GM18507 (cell line): ENCODE measurements at places on chromosomes 1 and 21.

DNA sequence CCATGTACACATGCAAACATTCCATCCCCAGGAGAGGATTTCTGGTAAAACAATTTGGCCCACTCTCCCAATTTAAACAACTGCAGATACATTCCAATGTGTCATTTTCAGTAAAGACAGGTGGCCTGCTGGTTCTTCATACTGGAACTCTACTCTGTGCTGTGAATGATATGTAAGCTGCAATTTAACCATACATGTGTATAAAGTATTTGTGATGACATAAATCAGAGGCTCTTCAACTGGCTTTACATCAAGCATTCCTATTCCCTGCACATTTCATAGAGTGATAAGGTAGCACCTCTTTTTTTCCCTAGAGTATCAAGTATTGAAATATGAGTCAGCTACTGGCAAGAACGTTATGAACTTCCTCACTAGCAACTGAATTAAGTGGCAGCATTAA is 649.5 kb upstream of the ADGRL2 start:
- DNase-seq: no peak

DNA sequence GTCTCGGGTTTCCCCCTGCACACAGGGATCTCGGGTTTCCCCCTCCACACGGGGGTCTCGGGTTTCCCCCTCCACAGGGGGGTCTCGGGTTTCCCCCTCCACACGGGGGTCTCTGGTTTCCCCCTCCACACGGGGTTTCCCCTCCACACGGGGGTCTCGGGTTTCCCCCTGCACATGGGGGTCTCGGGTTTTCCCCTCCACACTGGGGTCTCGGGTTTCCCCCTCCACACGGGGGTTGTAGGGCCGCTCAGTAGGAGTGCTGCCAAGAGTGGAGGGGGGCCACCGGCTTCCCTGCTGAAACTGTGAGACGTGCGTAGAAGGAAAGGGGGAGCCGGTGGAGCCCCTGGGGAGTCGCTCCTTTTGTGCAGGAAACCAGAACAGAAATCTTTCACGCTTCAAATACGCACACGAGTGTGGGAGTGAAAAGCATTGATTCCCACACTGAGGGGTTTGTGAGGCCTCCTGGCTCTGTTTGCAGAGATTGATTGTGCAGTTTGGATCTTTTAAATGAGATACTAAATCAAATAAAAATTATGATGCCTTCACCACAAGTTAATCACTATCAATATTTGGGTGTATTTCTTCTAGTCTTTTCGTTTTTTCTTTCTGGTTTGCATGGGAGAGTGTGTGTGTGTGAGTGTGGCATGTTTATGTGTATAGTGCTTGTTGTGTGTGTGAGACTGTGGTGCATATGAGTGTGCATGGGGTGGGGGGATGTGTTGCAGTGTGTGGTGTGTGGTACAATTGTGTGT is 54.3 kb upstream of the TRAPPC10 start:
- DNase-seq: no peak

- DNase-seq: no peak
Measured at GRCh38 chr21:34280959-34281358, 82.8 kb upstream of the KCNE2 start.

DNA sequence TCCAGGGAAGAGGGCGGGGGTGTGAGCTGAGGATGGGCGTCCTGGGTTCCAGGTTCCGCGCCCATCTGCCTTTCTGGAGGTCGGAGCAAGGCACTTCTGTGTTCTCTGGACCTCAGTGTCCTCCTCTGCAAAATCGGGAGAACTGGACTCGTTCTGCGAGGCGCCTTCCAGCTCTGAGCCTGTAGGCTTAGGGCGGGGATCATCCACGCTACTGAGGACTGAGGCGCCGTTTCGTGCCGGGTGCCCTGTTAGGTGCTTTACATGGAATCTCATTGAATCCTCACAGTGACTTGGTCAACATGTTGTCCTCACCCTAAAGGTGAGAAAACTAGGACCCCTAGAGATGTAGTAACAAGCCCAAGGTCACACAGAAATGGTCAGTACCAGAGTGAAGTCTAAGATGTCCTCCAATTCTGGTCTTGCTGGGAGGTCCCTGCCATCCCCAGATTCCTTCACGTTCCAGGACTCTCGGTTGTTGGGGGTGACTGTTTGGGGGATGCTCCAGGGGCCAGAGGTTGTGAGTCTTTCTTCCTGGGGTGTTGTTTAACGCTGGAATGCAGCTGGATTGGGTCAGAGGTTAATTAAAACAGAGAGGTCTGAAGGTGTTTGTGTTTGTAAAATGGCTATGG is 677 bp downstream of the PRKAA2 start:
- no peak for DNase-seq

GRCh38 chr1:226891846-226892523 is 21.6 kb downstream of the PSEN2 start:
- no peak for DNase-seq

DNA sequence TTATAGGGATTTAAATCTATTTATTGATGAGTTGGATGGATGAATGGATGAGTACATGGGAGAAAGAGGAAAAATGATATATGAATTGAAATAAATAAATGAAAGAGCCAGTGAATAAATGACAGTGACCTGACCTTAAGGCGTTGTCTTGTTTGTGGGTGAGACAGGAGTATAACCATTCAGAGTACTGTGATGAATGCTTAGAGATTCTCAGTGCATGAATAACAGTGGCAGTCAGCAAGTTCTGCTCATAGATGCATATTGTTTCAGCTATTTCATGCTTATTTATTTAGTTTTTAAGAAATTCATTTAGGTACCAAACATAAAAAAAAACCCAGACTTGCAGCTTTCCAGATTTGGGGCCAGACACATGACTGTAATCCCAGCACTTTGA is 116.4 kb downstream of the FGGY start:
- DNase-seq: no peak

- no peak for DNase-seq
Measured at GRCh38 chr1:61403679-61404596, 321.0 kb downstream of the TM2D1 start.

DNA sequence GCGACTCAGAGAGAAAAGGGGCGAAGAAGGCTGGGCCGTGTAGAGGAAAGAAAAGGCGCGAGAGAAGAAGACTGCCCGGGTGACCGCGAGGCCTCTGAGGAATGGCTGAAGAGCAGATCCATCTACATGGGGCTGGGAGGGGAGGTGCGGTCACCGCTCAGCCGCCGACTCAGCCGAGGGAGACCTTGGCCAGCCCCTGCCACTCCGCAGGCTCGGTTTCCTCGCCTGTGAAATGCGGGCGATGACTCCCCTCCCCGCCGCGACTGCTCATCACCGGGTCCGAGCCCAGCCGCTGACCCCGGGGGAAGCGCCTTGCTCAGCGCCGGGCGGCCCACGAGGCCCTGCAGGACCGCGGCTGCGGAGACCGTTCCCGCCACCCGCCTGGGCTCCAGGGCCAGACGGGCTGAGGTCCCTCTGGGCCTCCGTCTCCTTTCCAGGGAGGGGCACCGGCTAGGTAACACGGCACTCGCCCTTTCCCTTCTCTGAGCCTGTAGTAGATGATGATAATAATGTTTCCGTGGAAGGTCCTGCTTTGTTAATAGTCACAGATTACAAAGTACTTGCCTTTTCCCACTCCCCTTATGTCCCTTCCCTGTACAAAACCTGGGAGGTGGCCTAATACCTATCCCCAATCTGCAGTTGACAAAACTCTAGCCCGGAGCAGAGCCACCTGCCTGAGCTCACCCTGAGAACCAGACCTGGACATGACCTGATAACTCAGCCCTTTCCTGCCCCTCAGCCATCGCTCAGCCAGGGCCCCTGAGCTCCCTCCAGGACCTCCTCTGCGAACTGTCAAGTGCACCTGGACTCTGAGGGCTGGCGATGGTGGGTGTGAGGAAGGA is 1.6 kb upstream of the BSND start:
- no peak for DNase-seq

DNA sequence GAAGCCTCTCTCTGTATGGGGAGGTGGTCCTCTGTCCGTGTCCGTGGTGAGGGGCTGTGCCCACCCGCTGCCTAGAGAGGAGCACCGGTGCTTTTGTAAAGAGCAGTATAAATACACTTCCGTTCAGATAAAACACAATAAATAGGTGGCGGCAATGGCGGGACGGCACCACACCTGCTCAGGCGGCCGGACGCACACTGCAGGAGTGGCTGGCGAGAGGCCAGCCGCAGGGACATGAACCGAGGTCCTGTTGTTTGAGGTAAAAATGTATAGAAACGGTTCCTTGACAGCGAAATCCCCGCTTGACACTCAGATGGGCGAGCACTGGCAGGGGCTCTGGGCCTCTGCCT is 40.8 kb downstream of the KRTAP10-1 start:
- DNase-seq: no peak

- DNase-seq: no peak
Measured at GRCh38 chr1:62142496-62142895, 52.2 kb upstream of the L1TD1 start.

DNA sequence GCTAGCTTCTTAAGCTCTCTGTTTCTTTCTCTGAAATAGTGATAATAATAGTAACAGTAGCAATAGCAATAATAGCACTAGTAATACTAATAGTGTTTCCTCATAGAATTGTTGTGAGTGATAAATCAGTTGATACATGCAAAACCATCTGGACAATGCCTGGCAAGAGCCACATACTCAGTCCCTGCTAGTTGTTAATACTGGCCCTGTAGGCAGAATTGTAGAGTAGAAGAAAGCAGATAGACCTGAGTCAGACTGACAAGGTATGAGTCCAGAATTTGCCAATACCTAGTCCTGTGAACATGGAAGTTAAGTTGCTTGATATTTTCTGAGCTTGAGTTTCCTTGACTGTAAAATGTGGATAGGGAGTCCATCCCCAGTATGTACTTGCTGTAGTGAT is 171.9 kb downstream of the C1orf21 start:
- DNase-seq: no peak

DNA sequence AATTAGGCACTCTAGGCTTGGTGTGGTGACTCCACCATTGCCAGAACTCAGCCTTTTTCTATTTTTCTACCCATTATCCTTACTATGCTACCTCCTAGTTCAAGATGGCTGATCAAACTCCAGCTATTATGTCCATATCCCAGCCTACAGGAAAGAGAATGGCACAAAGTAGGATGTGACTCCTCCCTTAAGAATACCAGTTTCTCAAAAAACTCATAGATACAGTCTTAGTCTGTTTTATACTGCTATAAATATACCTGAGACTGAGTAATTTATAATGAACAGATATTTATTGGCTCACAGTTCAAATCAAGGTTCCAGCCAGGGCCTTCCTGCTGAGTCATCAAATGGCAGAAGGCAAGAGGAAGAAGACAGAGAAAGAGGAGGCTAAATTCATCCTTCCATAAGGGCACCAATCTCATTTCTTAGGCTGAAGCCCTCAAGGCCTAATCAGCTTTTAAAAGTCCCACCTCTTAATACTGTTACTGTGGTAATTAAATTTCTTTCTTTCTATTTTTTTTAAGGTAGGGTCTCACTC is 542.8 kb upstream of the BEND5 start:
- no peak for DNase-seq

GRCh38 chr1:211828584-211829342 is 1.8 kb downstream of the LPGAT1 start:
- DNase-seq: no peak

DNA sequence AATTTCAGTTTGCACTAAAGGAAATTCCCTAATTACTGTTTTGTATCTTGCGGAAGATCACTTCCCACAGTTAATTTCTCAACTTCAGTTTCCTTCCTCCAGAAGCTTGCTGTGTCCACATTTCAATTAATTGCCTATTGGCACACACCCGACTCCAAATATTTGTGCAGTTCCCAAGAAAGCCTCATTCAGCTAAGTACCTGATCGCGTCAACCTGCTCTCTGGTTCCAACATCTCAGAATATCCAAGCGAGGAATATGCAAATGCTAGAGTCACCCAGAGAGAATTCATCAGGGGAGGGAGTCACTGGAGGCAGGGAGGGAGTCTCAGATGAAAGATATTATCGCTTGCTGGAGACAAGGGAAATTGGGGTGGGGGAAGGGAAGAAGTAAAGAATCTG is 351.3 kb downstream of the RRAGC start:
- no peak for DNase-seq

DNA sequence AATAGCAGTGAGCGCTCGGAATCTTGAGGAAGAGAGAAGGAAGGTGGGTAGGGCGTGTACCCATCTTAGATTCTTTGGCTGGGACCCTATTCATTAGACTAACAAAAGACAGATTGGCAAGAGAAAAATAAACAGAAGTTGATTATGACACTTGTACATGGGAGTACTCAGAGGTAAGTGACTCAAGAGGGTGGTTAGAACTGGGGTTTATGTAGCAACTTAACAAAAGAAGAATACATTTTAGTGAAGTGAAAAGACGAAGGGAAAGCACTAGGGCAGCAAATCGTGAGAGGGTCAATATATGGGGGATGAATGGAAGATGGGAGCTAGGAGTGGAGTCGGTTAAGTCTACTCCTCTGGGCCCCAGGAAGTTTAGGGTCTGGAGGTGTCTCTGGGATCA is 25.8 kb upstream of the RCC2 start:
- DNase-seq: no peak

DNA sequence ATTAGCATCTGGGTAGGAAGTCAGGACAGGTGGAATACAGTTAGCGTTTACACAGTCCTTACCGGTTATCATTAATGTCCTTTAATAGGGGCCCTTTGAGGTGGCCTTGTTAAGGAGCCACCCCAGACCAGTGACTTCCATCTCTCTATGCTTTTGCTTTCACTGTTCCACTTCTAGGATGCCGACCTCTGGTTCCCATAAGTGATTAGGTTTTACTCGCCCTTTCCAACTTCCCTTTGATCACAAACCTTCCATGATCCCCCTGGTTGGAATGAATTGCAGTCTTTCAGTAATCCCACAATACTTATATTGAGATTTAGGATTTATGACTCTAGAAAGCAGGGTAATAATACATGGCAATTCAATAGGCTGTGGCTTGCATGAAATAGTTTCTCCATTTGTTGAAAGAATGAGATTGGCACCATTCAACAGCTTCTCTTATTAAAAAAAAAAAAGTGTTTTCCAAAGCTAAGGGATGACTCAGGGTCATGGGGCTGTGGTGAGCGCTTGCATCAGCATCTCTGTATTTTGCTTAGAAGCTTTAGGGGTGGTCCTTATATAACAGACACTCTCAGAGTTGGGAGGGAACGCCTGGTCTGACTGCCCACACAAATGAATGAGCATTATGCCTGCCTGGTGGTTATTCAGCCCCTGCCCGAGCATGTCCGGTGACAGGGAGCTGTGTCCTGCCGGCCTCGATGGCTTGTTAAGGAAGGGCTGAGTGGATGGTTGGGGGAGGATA is 110.5 kb downstream of the CNIH3 start:
- no peak for DNase-seq

DNA sequence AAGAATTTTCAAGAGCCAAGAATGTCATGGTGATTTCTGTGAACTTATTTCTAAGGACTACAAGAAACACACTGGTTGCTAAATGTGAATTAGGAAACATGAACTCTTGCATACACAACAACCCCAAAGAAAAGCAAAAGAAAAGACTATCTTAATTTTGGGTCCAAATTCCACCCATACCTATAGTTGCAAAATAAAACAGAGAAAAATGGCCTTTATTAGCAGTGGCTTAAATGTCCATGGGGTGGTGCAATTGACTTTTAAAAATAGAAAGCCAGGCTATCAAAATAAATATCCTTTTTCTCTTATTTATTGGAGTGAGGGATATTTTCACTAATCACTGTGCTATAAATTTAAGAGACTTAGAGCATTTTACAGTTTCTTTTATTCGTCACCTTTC is 80.9 kb upstream of the DPYD start:
- DNase-seq: no peak

- no peak for DNase-seq
Measured at GRCh38 chr1:21217812-21218596, 41.3 kb upstream of the EIF4G3 start.
